ENCODE measurements at places on chromosomes 4 and X.

- DNase-seq, result peak; percentile 98
Measured at GRCh38 chr4:47525154-47525819, 40.2 kb downstream of the ATP10D start.

DNA sequence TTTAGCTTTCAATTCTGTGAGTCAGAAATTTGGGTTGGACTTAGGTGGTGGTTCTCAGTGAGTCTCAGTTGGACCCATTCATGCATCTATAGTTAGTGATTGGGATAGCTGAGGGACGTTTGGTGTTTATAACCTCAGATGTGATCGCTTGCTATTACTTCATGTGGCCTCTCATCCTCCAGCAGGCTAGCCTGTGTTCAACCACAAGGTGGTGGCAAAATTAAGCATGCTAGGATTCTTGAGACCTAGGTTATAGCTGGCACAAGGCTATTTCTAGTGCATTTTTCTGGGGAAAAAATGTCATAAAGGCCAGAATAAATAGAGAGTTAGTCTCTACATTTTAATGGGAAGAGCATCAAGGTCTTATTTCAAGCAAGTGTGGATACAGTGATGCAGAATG is 10.9 kb upstream of the GRPR start:
- no peak for DNase-seq

DNA sequence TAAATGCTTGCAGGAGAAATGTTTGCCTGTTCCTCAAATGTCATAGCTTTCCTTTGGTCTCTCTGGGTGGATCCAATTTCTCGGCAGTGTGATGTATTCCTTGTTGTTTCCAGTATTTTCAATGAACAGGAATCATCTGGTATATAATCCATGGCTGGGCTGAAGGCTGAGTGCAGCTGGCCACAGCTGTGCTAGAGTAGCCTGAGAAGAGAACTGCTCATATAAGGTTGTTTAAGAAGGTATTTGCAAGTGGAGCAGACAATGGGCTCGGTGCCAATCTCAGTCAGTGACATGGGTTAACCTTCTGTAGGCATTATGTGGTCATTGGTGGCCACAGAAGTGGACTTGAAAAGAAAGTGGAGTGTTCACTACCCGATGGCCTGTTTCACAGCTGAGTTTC is 390.3 kb downstream of the SPRY1 start:
- DNase-seq, result peak; percentile 64

DNA sequence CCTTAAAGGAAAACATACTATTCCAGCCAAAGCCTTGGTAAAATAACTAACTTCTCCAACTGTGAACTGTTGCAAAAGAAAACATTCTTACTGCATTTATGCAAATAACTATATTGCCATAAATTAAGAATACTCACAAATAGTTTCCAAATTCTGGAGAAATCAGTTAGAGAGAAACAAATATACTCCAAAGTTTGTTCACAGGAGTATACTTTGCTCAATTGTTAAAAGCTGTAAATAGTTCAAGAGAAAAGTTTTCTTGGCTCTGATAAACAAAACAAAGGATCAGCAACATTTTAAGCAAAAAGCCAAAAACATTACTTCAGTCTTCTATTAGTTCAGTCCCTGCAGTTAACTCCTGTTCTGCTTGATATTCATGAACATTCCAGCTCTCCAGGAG is 83.0 kb downstream of the EIF4E start:
- no peak for DNase-seq

GRCh38 chr4:13543839-13544605 is at the start of gene NKX3-2:
Gene NKX3-2, minus strand, starts transcription at chr4:13544508. Its CDS starts 94 bp downstream, at chr4:13544414.
- no peak for DNase-seq

DNA sequence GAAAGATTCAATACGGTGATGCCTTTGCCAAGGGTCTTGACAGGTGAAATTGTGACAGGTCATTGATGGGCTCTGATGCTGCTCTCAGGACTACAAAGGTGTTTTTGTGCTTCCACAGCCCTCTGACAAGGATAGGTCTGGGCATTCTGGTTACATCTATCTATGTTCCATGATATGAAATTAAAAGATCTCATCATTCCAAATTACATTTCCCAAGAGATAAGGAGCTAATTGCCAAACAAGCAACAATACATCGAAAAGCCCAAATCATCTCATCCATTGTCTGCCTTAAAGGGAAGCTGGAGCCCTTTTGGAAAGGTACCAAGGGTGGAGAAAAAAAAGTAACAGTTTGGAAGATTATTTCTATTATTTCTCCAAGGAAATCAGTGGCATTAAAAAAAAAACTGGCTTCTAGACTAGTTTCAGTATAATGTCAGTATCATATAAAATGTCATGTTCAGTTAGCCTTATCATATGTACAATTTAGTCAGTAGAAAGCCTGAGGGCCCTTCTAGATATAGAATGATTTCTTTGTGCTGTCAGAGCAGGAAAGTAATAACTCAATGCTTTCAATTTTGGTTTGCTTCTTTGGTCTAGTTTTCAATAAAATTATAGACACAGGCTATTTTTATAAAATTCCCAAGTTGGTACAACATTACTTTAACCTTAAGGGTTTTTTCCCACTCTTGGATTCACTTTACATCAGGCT is 224.5 kb upstream of the GPRIN3 start:
- DNase-seq, result no peak

- DNase-seq, result no peak
Measured at GRCh38 chr4:77471821-77472495, 133.7 kb upstream of the CXCL13 start.

GRCh38 chrX:124910611-124911010 is 409.1 kb upstream of the TEX13C start:
- DNase-seq, result no peak

- DNase-seq, result peak; percentile 17
Measured at GRCh38 chr4:47002580-47002979, 9.2 kb upstream of the GABRA4 start.

DNA sequence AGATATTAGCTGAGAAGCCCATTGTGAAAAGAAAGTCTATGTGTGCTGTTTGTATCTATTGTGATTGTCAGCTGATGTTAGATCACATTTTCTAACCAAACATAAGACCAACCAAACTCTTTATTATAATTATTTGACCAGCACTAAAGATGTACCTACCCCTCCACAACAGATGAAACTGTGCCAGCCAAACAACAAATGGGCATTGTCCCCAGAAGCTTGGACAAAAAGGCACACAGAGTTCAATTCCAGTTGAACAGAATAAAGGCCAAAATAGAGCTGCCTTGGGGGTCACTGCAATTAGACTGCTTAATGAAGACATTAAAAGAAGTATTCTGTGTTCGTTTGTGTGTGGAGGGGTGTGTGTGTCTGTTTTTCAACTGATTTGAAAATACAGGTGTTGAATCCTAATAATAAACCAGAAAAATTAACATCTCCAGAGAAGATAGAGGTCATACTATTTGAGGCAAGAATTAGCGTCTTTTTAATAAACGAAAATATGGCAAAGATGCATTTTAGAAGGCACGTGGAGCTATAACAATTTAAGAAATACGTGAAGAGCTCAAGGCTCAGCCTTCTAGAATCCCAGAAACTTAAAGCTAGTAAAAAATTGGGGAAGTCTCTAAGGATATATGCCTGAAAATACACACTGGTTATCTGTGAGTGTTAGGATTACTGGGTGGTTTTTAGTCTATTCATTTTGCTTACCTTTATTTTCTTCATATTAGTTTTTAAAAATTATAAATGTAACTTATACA is 2.2 kb downstream of the SPP1 start:
- DNase-seq, result no peak

DNA sequence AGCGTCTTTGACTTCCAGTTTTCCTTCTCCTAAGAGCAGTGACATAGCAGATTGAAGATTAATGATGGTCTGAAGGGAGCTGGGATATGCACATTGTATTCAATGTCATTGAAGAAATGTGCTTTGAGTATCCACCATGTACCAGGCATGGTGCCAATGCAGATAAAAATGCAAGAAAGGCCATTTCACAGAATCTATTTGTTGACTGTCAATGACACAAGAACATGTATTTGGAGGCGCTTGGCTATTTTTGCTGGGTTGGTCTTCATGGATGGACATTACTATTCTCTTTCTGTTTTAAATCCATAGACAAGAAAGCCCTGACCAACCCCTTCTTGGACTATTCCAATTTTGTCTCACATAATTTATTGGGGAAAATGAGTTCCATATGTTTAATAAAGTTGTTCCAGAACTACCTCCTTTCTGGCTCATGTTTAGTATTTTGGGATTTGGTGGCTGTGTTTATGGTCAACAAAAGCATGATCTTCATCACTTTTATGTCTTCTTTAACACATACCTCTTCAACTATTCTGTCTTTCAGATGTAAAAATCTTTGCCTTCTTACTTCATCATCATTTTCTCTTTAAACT is 174.5 kb downstream of the CPE start:
- DNase-seq, result no peak

DNA sequence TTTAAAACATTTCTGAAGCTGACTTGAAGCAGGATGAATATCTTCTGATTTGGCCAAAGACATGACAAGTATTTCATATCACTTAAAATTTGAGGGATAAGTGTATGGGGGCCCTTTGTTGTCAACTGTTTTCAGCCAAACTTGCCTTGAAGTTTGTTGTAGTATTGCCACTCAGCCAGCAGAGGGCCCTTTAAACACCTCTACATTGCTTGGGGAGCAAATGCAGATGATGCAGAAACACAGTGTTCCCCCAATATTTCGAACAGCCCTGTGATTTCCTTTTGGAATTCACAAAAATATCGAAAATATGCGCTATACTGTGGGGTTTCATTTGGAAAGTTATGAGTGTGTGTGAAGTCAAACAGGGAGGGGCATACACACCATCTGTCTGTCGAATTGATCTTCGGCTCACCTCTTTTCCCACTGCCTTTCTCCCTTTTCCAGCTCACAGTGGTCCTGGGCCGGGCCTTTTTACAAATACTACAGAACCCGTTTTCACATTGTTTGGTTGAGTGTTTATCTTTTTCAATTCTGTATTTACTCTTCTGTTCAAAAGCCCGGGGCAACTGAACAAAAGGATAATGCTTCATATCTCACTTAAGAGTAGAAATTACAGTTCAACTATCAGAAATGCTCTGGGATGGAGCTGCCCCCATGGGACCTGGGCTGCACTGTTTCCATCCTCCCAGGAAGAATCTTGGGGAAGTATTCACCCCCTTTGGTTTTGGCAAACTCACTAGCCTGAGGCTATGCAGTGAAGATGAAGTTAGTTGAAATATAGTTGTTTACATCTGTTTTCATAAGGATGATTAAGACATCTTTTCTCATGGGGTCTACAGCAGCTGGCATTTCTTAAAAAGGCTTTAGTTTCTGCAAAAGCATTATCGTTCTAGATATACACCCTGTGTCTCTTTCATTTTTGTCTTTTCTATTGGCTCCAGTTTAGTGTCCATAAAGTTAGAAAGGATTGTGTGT is 137.6 kb downstream of the EGF start:
- DNase-seq, result peak; percentile 32

GRCh38 chr4:16129336-16129735 is 45.5 kb upstream of the PROM1 start:
- DNase-seq, result no peak

GRCh38 chr4:26157541-26157940 is 163.3 kb upstream of the RBPJ start:
- peak; percentile 53 for DNase-seq

DNA sequence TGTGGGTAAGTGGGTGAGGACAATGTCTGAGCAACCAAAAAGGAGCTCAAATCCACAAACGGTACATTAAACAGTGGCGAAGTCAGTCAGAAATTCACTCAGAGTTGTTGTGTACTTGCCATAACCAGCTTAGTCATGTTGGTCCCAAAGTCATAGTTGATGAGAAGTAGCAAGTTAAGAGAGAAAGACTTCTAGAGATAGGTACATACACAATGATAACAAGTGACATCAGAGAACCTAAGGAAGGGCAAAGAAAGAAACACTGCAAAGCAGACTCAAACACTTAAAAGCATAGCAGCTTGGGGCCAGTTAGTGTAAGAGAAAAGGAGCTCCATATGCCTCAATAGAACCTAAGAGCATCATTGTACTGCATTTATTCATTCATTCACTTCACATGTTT is 30.2 kb downstream of the DYNLT3 start:
- DNase-seq, result no peak

DNA sequence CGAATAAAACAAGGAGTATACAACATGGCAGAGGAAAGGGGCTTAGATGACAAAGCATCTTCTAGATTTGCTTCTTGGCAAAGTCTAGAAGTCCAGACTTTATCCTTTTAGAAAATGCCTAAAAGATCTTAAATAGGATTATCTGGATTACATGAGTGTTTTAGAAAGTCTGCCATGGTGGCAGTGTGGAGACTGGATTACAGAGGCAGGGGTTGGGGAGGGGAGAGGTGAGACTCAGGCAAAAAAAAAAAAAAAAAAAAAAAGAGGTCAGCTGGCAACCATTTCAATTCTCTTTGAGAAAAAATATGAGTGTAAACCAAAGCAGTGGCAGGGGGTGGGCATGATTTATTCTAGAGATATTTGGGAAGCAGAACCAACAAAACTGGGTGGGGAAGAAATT is 17.4 kb downstream of the ZNF827 start:
- no peak for DNase-seq

DNA sequence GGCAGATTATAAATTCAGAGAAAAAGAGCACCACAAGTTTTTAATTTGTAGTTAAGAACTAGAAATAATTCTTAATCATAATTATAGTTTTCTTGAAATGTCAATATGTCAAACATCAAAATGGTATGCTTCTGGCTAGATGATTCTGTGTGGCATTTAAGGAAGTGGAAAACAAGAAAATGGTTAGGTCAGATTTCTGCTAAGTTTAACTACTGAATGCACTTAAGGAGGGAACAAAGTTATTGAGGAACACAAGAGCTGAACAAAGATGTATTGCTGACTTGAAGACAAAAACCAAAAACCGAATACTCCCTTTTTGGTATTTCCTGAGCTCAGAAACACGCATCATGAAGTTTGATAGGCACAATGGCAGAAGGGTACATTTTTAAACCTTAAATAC is 58.7 kb upstream of the GPR34 start:
- no peak for DNase-seq

DNA sequence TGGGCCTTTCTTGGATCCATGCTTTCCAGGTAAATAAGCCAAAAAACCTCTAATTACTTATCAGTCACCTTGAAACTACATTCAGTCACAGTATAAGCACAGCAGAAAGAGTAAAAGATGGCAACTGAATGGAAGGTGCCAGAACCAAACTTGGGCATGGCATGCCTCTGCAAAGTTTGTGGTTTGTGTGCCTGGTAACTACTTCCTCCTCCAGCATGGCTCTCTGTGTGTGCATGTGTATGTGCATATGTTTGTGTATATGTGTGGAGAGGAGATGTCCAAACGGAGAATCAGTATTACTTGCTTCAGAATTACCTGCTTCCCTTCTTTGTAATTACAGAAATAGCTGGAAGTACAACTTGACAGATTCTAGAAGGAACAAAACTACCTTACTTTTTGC is 67.5 kb downstream of the AGTR2 start:
- no peak for DNase-seq

DNA sequence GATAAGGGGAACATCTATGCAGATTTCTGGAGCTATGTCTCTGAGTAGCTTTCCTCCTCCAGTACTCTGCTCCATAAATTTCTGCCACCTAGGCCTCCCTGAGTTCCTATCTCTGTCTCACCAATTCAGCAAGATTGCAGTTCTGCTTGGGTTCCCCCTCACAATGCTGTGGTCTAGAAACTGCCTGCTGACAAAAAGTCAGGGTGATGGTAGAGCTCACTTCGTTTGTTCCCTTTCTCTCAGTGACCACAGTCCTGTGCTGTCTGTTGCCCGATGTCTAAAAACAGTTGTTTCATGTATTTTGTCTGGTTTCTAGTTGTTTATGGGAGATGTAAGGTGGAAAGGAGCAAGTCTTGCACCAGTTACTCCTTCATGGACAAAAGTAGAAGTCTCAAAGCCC is 41.1 kb downstream of the AMMECR1 start:
- DNase-seq, result peak; percentile 87

- no peak for DNase-seq
Measured at GRCh38 chrX:24306440-24306839, 7.4 kb downstream of the SUPT20HL2 start.

GRCh38 chr4:182494103-182494502 is 250.9 kb downstream of the TENM3 start:
- DNase-seq, result no peak

Measured in renal cortical epithelial cell (primary cell).